ENCODE measurements at places on chromosomes 2 and 18. TPM values are rescaled to one million over a fixed set of nuclear protein-coding genes. Genes with fewer than 3 reads are reported as not detected.

DNA sequence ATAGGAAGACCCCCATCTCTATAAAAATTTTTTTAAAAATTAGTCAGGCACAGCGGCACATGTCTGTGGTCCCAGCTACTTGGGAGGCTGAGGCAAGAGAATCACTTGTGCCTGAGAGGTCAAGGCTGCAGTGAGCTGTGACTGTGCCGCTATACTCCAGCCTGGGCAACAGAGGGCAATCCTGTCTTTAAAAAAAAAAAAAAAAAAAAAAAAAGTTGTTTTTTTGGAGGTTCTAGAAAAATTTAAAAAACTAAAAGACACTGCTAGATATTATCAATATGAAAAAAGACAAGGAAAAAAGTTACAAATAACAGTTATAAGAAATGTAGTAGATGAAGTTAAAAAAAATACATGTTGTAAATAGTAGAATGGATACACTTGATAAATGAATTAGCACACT, 56.1 kb upstream of the C2orf15 start:
- DNase-seq, result peak; percentile 32

- DNase-seq, result no peak
These were observed 119.9 kb upstream of the ACVR1C start for GRCh38 chr2:157748371-157749142.

DNA sequence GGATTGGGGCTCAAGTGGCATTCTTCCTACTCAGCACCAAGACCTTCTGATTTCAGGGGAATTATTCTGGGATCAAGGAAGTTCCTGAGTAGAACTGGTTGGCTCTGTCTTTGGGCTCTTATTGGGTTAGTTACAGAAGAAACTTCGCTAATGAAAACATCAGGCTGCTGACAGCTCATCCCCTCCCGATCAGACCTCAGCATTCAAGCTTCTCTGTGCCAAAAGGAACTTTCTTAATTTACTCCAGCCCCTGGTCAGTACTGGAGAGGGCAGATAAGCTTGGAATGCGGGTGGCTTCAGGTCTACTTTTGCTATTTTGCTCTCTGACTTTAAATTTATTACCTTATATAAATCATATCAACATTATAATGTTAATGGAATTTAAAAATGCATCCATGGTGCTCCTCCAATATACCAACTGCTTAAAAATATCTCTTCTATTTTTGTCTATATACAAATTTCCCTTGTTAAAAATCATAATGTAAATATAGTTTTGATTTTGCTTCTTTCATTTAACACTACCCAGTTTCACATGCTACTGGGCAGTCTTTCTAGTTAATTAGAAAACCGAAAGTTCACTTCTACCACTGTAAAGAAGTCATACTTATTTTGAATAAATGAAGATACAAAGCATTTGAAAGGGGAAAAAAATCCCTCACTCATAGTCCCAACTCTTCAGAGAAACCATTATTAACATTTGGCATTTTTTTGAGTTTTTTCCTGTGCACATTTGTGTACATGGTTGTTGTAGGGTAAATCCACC, 34.4 kb downstream of the PCARE start:
- DNase-seq, result no peak

- DNase-seq, result peak; percentile 95
These were observed at the start of gene BCL2L11 for GRCh38 chr2:111120253-111121027. BCL2L11 (plus strand) TSS chr2:111120914; CDS start chr2:111123746, 2,832 bp downstream.

DNA sequence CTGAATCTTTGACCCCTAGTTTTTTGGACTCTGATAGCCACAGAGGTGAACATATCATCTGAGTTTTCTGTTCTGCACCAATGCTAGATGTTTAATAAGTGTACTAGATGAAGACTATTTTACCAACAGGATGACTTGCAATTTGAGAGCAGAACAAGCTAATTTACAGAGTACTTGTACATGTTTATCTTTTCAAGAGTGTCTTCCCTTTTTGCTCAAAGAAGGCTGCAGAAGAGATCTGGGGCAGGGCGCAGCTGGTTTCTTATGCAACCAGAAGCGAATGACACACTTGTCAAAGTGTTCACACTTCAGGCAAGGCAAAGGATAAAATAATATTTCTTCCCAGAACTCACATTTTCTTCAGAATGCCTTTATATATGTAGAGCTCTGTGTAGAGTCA, 86.0 kb downstream of the VWA3B start:
- no peak for DNase-seq

DNA sequence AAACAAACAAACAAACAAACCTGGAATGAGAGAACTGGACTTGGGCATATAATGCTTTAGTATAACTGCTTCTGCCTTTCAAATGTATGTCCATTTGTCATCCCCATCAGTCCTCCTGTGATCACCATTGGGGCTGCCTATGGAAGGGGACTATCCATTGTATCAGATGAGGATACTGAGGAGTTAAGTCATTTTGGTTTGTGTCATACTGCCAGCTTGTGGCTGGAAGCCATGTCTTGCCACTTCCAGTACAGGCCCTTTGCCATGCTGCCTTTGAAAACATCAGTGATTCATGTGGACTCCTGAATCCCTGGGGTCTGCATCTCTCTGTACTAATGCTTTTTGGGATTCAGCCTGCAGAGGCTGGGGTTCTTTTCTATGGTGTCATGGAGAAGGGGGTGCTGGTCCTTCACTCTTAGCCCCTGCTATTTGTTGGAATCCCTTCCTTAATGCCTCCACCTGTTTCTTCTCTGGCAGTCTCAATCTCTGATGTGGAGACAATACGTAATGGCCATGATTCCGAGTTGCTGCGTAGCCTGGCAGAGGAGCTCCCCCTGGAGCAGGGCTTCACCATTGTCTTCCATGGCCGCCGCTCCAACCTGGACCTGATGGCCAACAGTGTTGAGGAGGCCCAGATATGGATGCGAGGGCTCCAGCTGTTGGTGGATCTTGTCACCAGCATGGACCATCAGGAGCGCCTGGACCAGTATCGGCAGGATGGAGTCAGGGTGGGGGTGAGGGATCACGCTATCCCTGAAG, 10.6 kb downstream of the PLCD4 start:
- no peak for DNase-seq

GRCh38 chr2:129936334-129936934, 43.0 kb upstream of the RAB6C start:
- DNase-seq, result no peak

Gene HOXD9
- total RNA-seq, result 24.5 TPM

Gene CYTIP
- not detected for total RNA-seq

Measured in dermis blood vessel endothelial cell (primary cell).